ENCODE measurements at places on chromosomes 4 and X. TPM values are rescaled to one million over a fixed set of nuclear protein-coding genes. Genes with fewer than 3 reads are reported as not detected.

Gene GPAT3
- total RNA-seq, result 32.4 TPM

- no peak for DNase-seq
Measured at GRCh38 chrX:37905436-37906147, 58.2 kb upstream of the DYNLT3 start.

Gene MAGEC1
- not detected for total RNA-seq

- no peak for DNase-seq
Measured at GRCh38 chr4:99402765-99403164, 32.4 kb downstream of the ADH7 start.

DNA sequence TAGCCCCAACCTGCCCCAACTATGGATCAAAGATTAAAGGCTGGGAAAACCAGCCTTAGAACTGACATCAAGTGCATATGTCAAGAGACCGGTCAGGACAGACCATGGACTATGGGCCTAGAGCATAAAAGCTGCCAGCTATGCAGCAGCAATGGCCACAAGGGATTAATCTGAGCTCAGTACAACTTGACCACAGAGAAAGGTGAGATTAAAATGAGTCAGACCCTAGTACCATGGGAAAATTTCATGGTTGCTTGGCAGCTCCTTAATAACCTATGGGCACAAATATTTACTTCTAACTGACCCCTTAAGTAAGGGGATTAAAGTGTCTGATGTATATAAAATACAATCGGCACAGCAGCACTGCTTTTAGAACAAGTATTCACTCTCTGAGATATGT, 54.4 kb downstream of the CBR4 start:
- DNase-seq, result no peak

Gene GABRG1
- total RNA-seq, result not detected

- no peak for DNase-seq
Measured at GRCh38 chrX:11781734-11782370, 23.8 kb downstream of the MSL3 start.

All from transverse colon (tissue), 4 donors.